GM19239 (cell line): ENCODE measurements at places on chromosomes 6 and 20.
A peak's percentile ranks its signal among the peaks of the same experiment; 100 is the strongest.

GRCh38 chr20:50427719-50428083, 82.5 kb upstream of the PTPN1 start:
- DNase-seq, result no peak

DNA sequence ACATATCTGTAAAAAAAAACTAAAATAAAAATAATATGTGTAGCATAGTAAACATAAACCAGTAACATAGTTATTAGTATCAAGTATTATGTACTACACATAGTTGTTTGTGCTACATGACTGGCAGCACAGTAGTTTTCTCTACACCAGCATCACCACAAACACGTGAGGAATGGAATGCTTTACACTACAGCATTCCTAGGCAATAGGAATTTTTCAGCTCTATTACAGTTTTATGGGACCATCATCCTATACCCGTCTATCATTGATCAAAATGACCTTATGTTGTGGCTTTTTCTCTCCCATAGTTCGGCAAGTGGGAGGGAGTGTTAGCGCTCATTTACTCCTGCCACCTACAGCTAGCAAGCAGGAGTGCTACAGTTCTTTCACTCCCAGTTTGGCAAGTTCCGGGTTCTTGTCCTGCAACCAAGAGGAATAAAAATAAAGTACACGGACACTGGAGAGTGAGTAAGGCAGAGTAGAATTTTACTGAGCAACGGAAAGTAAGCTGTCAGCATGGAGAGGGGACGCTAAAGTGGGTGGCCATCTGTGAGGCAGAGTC, 196.8 kb upstream of the HSF2 start:
- no peak for DNase-seq

GRCh38 chr6:78199044-78199443, 546.2 kb downstream of the MEI4 start:
- no peak for DNase-seq

DNA sequence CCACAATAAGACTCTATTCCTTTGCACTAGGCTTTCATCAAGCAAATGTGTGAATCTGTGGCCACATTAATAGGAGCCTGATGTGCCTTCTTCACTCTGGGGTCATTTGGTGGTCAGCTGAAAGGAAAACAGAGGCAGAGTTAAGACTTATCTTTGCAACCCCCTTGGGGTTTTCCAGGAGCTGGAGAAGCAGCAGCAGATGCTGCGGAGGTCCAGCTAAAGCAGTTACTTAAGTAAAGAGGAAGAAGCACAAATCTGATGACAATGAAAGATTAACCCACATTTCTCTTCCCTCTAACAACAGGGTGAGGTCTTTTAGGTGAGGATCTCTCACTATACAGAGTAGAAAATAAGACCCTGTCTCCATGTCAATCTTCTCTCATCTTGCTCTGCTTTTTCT, 45.4 kb upstream of the QKI start:
- no peak for DNase-seq

DNA sequence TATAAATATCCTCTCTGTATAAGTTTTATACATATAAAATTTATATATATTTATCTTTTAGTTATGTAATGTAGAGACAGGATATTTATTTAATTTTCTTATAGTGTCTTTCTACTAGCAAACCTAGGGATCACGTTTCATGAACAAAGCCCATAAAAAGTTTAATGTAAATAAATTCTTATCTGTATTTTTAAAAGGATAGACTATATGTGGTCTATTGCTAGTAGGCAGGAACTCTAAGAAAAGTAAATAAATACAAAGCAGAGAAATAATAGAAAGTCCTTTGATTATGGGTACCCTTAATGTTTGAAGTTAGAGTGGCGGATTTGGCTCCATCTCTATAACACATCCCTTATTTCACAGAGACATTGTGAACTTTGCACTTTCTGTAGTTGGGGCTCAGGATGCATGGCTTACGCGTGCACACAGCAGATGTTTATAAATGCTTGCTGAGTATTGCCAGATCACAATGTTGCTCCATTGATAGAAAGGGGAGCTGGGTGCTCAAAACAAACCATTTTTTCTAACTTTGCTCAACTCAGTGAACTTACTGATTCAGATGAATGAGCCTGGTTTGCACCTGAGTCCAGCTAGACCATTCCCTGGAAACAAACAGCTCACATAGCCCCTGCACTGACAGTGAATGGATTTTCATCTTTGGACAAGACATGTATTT, 179.1 kb downstream of the SYNE1 start:
- DNase-seq, result no peak

DNA sequence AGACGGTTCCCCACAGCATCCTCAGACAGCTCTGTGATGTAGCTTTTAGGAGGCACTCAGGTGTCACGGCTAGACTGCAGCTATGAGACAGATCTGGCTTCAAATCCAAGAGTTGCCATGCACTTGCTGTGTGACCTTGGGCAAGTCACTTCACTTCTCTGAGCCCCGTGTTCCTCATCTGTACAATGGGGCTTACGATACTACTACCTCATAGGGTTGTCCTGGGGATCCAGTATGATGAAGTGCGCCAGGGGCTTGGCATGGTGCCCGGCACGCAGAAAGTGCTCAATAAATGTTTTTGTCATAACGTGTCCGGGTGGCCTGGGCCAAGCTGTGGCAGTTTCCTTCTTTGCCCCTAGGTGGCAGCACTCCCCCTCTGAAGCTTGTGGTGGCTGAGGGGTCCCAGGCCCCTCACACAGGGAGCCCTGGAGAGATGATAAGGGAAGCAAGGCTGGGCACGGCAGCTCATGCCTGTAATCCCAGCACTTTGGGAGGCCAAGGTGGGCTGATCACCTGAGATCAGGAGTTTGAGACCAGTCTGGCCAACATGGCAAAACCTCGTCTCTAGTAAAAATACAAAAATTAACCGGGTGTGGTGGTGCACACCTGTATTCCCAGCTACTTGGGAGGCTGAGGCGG, 19.1 kb upstream of the CHMP4B start:
- DNase-seq, result peak; percentile 43

- DNase-seq, result no peak
Observed at GRCh38 chr6:119894811-119895210, 545.2 kb upstream of the MAN1A1 start.

DNA sequence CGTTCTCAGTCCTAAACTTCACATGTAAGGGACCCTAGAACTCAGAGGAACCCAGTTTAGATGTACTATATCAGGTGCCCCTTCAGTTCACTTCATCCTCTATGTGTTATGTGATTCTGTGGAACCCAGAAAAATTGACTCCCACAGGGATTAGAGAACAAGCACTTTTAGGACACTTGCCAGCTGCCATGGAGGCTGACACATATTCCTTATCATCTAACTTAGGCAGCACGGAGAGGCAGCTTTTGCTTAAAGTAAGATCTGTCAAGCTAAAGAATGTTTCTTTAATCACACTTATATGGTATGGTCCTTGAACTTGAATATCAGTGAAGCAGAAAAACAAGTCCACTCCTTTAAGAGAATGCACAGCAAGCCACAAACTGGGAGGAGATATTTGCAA, 701.5 kb upstream of the ID4 start:
- no peak for DNase-seq

- DNase-seq, result no peak
Observed at GRCh38 chr6:170312876-170313275, 6.3 kb downstream of the FAM120B start.

GRCh38 chr6:113439866-113440265, 417.3 kb upstream of the MARCKS start:
- no peak for DNase-seq

DNA sequence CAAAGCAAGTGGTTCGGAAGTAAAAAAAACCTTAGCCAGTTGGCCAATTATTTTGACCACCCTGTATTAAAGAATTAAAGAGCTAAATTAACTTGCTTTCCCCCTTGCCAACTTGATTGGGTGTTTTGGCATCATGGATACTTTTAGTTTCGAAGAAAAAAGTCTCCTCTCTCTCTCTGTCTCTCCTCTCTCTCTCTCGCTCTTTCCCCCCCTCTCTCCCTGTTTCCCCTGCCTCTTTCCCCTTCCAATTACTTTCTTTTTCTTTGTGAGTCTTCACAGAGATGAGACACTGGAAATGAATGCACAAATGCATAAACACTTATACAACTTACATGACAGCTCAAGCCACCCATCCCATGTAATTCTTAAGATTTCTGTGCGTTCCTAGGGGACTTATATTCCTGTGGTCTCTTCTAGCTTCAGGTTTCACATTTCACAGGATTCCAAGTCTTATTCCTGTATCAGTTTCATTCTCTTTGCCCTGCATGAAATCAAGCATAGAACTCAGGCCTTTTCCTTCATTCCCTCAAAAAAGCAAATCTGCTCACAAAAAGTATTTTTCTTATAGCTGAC, 32.9 kb upstream of the EYA4 start:
- no peak for DNase-seq

DNA sequence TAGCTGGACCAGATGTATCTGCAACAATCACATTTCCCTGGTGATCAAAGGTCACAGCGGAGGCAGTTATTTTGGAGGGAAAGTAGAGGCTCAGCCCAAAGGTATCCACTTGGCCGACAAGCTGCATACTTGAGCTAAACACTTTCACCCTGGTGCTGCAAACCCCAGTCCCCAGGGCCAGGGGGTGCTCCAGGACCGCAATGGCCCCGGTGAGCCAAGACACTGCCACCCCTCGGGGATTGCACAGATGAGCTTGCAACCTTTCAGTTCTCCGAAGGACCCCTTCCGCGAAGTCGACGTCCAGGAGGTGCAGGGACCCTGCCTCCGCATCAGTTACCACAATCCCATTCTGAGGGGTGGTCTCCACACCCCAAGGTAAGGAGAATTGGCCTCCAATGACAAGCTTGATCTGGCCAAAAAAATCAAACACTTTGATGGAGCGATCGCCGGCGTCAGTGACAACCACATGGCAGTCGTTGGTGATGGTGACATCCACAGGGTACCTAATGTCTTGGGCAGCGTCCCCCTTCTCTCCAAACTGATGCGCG, 823 bp downstream of the NHLRC1 start:
- DNase-seq, result no peak

DNA sequence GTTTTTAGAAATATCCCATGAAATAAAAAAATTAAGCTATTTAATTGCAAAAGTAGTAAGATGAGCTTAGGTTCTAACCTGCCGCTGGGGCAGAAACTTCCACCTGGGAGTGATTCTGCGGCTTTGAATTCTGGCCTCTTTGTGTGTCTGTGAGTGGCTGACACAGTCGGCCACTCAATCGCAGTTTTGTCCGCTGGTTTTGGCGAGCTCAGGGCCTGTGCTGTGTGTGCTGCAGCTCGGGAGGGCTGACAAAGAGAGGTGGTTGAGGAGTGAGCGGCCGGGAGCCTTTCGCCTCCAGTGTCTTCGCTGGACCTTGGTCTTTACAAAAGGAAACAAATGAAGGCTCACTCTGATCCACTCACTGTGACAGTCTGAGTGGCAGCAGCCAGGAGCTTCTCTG, 128.4 kb downstream of the TIAM2 start:
- no peak for DNase-seq

DNA sequence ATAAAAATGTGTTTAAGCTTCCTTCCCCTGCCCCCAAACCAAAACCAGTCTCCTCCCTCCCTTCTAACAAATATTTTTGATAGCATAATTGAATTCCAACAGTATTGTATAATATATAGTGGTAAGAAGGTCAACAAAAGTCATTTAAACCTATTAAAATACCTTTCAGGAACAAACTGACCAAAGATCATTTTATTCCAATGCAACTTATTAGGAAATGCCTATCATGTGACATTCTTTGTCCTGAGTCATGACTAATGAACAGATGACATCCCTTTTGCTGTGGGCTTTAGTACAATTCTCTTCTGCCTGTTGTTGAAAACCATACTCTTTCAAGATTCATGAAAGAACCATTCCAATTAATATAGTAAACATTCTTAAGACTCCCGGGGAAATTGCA, 51.5 kb upstream of the TRAF3IP2 start:
- DNase-seq, result no peak

DNA sequence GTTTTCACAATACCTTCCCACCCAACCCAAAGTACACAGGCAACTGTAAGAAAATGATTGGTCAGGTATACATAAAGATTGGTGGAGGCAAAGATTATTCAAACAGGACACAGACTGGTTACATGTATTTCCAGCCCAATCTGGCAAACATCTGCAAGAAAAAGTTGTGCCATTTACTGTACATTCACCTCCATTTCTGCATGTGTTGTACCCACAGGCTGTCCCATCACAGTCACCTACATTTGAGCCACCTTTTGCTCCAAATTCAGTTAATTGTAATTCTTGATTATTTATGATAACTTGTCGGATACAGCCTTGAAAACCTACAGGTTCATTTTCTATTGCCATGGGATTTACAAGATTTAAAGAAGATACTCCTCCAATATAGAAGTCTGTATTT, 85.6 kb downstream of the PHF3 start:
- no peak for DNase-seq

GRCh38 chr6:157376241-157376640, 4.7 kb upstream of the ZDHHC14 start:
- DNase-seq, result no peak

DNA sequence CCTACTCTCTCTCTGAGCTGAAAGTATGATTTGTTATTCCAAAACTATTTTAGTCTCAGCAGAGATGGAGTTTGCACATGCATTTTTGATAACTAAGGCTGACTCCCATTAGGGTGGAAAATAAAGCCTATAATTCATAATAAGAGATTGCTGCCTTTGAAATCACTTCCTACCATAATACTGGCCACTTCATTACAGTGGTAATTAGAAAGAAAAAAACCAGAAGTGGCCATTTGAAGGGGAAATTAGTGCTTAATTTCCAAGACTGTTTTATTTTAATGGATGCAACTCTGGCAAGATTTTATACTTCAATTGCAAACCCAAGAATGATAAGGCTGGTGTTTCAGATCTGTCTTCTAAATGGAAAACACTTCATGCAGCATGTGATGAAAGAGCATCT, 43.4 kb downstream of the SLC35B3 start:
- DNase-seq, result no peak

DNA sequence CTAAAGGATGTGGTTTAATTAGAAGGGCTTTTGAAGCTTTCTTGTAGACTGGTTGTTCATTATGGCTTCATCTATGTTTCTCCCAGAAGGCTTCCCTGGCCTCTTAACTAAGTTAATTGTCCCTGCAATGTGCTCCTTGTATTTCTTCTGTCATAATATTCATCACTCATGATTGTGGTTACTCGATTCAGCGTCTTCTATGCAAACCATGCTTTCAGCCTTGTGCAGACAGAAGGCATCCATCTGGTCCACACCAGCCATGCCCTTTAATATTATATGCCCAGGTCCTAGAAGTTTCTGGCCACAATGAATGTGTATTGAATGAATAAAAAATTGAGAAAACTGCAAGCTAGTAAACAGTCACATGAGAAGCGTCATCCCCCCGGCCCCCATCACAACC, 163.2 kb downstream of the KHDC1L start:
- DNase-seq, result no peak
